NCI-H2029 treated with DMSO at 0.1 percent for 48 hours (cell line): ENCODE measurements at places on chromosomes 1 and 21.
A peak's percentile ranks its signal among the peaks of the same experiment; 100 is the strongest.

- DNase-seq: no peak
Observed at GRCh38 chr1:8591569-8591968, 225.9 kb downstream of the RERE start.

GRCh38 chr21:46411236-46411635, 47.5 kb upstream of the DIP2A start:
- no peak for DNase-seq

GRCh38 chr1:77542813-77543420, 139.5 kb downstream of the ZZZ3 start:
- no peak for DNase-seq

DNA sequence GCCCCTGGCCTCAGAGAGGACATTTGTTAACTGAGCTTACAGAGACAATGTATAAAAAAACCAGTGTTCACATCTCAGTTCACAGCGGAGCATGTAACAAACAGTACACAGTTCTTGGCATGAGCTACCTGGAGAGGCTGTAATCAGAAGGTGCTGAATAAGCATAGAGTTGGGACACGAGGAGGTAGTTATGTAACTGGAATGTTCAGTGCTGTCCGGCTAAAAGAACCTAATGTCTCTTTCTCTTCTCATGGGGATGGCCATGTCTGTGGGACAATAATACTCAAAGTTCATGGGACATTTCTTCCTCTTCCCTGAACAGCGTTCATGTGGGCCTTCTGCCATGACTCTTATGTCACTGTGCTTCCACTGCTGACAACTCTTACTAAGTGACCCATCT, 17.2 kb upstream of the STX12 start:
- DNase-seq: no peak

- no peak for DNase-seq
Observed at GRCh38 chr1:15329104-15329820, 80.4 kb upstream of the EFHD2 start.

- DNase-seq: no peak
Observed at GRCh38 chr1:14583788-14584187, 14.7 kb upstream of the KAZN start.

- no peak for DNase-seq
Observed at GRCh38 chr21:44887126-44887806, 13.8 kb upstream of the PTTG1IP start.

GRCh38 chr21:27827972-27828371, 861.1 kb upstream of the ADAMTS5 start:
- no peak for DNase-seq

GRCh38 chr1:87224201-87224600, 104.5 kb upstream of the LMO4 start:
- DNase-seq: no peak

- DNase-seq: peak; percentile 43
Observed at GRCh38 chr1:155499953-155500639, 62.5 kb downstream of the ASH1L start.

- no peak for DNase-seq
Observed at GRCh38 chr1:164480285-164480907, 78.6 kb upstream of the PBX1 start.

GRCh38 chr1:166974647-166975345, 544 bp downstream of the ILDR2 start:
- no peak for DNase-seq

DNA sequence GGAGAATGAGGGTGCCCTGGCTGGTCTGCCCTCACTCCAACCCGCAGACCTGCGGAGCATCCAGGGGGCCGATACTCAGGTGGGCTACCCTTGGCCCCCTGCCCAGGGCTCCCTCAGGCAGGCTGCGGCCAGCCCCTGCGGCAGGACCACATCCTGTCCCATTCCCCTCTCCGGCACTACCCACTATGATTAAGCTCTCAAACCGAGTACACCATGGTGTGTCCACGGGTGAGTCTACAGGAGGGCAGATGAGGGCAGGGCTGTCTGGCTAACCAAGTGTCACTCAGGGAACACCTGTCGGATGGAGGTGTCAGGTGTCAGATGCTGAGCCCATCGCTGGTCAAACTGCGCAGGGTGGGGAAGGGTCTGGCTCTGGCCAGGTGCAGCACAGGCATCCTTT, 47.2 kb downstream of the SLC66A1 start:
- no peak for DNase-seq

DNA sequence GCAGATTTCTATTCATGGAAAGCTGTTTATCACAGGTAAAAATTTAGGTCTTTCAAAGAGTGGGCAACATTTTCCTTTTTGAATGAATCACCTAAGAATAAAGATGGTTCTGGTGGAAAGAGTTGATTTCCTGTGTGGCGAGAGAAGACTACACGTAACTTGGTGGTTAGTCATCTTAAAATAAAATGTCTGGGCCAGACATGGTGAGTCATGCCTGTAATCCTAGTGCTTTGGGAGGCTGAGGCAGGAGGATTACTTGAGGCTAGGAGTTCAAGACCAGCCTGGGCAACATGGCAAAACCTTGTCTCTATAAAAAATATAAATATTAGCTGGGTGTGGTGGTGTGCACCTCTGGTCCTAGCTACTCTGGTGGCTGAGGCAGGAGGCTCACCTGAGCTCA, 65.7 kb downstream of the DISP1 start:
- no peak for DNase-seq

- no peak for DNase-seq
Observed at GRCh38 chr1:56062625-56063024, 516.7 kb downstream of the PLPP3 start.

- no peak for DNase-seq
Observed at GRCh38 chr1:114093624-114094362, 59.9 kb downstream of the SYT6 start.

- no peak for DNase-seq
Observed at GRCh38 chr1:2199042-2199810, 4.7 kb upstream of the FAAP20 start.

DNA sequence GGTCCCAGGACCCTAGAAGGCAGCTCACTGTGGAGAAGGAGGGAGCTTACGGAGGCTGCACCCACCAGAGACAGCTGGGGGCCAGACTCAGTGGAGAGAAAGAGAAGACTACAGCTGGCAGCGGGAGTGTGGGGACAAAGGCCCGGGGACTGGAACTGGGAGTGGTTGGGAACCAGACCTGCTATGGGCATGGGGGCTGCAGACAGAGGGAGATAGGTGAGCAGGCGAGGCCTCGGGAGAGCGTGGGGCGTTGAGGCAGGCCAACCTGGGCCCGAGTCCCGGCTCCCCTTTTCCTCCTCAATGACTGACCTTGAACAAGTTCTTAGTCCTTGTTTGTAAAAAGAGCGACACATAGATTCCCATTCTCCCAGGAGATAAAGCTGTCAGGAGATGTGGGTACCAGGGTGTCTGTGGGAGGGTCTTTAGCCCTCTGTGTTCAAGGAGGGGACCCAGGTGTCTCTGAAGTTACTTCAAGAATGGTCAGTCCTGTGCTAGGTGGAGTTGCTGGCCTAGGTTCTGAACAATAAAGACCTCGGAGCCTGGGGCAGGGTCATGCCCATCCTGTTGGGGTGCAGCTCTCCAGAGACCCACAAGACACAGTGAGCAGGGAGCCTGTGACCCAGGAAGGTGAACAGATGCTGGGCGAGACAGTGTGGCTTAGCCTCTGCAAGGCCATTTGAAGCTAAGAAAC, 87.9 kb downstream of the ITPKB start:
- DNase-seq: no peak

GRCh38 chr1:172793823-172794222, 134.9 kb downstream of the FASLG start:
- no peak for DNase-seq

GRCh38 chr1:208230668-208231529, 13.3 kb downstream of the PLXNA2 start:
- no peak for DNase-seq

GRCh38 chr1:207919523-207920170, 8.7 kb upstream of the CD34 start:
- DNase-seq: no peak

- DNase-seq: no peak
Observed at GRCh38 chr1:183164340-183164739, 21.7 kb upstream of the LAMC2 start.

DNA sequence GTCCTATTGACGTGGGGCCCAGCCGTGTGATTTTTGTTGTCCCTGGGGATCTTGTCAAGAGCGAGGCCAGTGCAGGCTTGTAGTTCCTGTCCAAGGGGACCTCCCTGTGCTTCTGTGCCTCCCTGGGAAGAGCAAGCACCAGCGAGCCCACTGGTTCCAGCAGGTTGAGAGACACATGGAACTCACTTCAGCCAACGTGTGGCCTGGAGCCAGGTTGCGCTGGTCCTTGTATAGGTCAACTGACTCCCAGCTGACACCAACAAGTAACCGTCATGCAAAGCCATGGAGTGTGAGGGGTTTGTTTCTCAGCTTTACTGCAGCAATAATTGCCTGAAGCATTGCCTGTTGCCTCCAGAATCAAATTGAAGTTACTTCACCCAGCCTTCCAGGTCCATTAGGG, 63.0 kb downstream of the DISP3 start:
- no peak for DNase-seq

DNA sequence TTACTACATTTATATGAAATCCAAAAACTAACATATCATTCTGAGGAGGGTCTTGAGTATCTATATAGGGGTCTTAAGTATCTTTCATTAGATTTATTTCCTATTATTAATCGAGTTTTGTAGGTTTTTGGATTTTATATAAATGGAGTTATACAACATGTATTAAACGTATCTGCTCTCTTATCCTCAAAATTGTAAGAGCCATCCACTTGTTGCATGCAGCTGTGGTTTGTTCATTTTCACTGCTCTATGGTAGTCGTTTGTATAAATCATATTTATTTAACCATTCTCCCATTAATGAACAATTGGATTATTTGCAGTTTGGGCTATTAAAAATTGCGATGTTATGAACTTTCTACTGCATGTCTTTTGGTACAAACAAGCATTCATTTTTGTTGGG, 97.1 kb downstream of the ENAH start:
- DNase-seq: no peak

- no peak for DNase-seq
Observed at GRCh38 chr1:76508871-76509270, 358.4 kb upstream of the ST6GALNAC5 start.

DNA sequence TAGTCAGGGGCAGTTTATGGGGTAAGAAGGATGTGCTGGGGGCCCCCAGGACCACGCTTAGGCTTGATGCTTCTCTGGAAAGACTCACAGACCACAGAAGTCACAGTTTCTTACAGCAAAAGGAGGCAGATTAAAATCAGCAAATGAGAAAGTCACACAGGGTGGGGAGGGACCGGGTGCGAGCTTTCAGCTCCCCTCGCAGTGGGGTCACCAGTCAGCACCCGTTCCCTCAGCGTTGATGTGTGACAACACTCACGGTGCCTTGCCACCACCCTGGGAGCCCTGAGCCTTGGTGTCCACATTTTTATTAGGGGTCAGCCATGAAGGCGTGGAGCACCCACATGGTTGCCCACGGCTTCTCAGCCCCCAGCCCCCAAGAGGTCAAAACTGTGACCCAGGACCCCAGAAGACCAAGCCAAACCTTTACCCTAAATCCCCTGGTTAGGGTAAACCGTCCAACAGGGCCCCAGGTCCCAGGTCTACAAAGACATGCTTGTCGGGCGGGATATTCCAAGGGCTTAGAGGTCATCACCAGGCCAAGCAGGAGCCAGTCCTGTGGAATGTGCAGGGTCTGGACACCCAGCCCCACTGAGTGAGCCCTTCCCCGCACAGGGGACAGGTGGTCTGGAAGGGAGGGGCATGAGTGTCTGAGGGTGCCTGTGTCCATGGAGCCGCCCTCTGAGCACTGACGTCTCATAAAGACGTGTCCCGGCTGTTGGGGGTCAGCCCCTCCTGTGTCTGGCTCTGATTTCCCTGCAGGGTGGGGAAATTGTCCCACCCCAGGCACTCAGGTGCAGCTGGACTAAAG, 64.5 kb upstream of the ABCG1 start:
- DNase-seq: no peak

- peak; percentile 15 for DNase-seq
Observed at GRCh38 chr1:85576642-85577418, 3.7 kb upstream of the CCN1 start.

DNA sequence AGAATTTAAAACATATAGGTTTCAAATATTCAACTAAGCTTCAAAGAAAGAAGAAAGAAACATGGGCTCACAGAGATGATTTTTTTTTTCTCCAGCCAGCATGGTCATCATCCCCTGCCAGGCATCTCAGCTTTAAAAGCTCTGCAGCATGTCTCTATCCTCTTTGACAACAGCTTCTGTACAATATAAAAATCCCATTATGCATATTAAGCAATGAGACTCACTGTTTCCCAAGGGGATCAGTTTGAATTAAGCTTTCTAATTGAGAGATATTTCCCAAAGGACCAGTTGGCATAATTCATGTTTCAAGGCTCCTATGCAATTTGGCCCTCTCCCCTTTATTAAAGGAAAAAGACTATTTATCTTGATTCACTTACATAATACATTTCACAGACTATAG, 220.3 kb downstream of the GRIK1 start:
- DNase-seq: no peak

DNA sequence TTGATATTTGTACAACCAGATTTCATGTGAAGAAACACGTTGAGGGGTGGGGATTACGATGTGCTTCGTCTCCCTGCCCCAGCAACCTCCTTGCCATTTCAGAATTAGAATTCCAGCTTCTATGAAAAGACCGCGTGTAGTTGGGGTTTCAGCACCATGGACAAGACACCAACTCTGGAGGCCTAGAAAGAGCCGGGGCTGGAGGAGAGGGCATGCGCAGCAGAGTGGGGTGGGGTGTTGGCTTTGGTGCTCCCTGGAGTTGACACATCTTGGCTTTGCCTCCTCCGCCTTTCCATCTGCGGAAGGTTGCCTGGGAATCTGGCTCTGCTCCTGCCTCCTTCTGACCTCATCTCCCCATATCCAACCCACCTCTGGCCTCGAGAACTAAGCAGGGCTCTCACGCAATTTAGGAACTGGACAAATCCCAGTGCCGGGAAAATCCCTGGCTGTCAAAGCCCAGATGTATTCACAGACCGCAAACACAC, 11.8 kb downstream of the HTR6 start:
- no peak for DNase-seq

- no peak for DNase-seq
Observed at GRCh38 chr1:32900956-32901822, at the start of gene TMEM54. Gene TMEM54 (minus strand): TSS chr1:32901389. CDS start chr1:32901238, 151 bp downstream.

DNA sequence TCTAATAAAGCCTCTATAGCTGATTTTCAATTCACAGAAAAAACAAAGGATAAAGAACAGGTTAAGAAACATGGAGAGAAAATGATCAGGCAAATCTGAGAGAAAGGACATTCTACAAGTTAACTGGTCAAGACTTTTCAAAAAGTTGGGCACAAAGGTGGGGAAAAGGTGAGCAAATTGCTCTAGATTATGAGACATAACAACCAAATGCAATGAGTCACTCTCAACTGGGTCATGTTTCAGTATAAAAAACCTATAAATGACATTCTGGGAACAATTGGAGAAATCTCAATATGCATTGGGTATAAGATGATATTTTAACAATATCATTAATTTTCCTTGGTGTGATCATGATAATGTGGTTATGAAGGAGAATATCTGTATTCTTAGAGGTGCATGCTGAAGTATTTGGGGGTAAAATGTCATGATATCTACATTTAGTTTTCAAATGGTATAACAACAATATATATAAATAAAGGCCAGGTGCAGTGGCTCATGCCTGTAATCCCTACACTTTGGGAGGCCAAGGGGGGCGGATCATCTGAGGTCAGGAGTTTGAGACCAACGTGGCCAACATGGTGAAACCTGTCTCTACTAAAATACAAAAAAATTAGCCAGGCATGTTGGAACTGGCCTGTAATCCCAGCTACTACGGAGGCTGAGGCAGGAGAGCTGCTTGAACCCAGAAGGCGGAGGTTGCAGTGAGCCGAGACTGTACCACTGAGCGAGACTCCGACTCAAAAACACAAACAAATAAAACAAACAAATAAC, 27.0 kb downstream of the ANKRD13C start:
- no peak for DNase-seq

- DNase-seq: no peak
Observed at GRCh38 chr1:229024528-229025130, 246.3 kb upstream of the RAB4A start.

GRCh38 chr1:44500181-44501046, 95.4 kb downstream of the RNF220 start:
- DNase-seq: no peak
